ENCODE measurements at places on chromosomes 11 and 22.
A peak's percentile ranks its signal among the peaks of the same experiment; 100 is the strongest.

- no peak for DNase-seq
Measured at GRCh38 chr11:132587716-132588115, 944.6 kb downstream of the OPCML start.

GRCh38 chr11:7520011-7520942 is 6.5 kb downstream of the PPFIBP2 start:
- DNase-seq: no peak

- DNase-seq: no peak
Measured at GRCh38 chr22:19974268-19974861, 32.7 kb upstream of the TXNRD2 start.

- DNase-seq: no peak
Measured at GRCh38 chr11:16204261-16204660, 152.1 kb downstream of the SOX6 start.

- no peak for DNase-seq
Measured at GRCh38 chr22:37088108-37088605, 21.4 kb downstream of the TMPRSS6 start.

DNA sequence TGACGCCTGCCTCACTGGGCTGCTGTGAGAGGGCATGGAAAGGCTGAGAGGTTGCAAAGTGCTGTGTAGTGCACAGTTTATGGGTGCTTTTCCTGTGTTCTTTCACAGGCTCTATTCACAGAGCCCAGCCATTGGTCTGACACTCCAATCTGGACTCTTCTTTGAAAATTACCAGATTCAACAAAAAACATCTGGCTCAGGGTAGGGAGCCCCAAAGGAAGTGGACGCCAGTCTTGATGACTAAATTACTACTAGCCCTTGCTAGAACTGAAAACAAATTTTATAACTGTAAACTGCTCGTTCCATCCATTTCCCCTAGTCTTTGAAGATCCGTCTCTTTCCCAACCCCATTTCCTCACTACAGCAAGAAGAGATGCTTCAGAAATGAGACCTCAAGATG is 178.6 kb downstream of the TENM4 start:
- DNase-seq: no peak

DNA sequence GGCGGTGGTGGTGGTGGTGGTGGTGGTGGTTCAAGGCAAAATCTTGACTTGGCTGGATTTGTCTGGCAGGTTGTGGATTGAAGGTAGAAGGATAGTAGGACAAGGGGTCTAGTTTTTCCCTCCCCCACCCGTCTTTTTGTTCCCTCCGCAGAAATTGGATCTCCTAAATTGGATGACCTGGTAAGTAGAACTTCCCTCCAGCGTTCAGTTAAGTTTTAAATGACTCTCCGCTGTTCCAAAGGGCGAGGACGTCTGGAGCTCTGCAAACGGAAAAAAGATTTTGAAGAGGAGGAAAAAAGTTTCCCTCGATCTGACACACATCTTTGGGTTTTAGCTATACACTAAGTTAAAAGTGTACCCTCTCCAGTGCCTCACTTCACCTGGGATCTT is 422 bp upstream of the LGR4 start:
- DNase-seq: no peak

- DNase-seq: no peak
Measured at GRCh38 chr11:122353561-122353960, 237.5 kb upstream of the BLID start.

DNA sequence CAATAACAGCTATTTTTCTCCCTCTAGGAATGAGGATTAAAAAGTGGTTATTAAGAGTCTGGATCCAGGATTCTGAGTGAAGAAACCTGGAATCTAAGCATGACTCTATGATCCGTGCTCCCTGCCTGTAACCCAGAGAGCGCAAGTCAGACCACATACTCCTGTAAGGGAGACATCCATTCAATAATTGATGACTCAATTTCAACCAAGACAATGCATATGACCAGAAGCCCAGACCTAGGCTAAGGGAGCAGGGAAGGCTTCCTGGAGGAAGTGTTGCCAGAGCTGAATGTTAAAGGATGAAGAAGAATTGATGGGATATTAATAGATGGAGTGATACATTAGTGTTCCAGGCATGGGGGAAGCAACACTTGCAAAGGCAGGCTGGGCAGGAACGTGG is 13.8 kb upstream of the PAMR1 start:
- no peak for DNase-seq

GRCh38 chr22:44340271-44341239 is 27.8 kb upstream of the SHISAL1 start:
- DNase-seq: no peak

DNA sequence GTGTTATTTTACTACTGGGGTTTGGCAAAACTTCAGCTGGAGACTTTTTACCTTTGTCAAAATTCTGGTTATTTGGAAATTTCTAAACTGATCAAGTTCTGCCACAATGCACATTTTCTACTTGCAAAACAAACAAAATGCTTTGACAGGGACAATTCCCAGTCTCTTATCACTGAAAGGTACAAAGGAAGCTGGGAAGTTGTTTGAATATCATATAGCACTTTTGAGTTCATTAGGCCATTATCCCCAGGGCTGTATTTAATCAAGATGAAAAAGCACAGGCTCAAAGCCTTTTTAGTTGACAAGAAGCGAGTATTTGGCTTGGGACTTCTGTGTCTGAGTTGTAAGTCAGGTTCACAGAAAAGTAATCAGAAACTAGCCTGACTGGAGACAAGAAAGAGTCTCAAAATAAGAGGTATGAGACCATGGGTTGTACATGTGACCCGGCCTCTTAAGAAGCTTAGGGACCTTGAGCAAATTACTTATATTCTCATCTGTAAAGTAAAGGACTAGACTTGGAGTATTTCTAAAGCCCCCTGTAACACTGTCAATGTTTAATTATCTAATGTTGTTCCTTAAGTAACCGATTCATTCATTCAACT is 2.9 kb upstream of the HORMAD2 start:
- no peak for DNase-seq

- DNase-seq: no peak
Measured at GRCh38 chr22:47016631-47017030, 254.2 kb downstream of the TBC1D22A start.

GRCh38 chr11:78099666-78100065 is 20.0 kb upstream of the NDUFC2 start:
- DNase-seq: no peak

DNA sequence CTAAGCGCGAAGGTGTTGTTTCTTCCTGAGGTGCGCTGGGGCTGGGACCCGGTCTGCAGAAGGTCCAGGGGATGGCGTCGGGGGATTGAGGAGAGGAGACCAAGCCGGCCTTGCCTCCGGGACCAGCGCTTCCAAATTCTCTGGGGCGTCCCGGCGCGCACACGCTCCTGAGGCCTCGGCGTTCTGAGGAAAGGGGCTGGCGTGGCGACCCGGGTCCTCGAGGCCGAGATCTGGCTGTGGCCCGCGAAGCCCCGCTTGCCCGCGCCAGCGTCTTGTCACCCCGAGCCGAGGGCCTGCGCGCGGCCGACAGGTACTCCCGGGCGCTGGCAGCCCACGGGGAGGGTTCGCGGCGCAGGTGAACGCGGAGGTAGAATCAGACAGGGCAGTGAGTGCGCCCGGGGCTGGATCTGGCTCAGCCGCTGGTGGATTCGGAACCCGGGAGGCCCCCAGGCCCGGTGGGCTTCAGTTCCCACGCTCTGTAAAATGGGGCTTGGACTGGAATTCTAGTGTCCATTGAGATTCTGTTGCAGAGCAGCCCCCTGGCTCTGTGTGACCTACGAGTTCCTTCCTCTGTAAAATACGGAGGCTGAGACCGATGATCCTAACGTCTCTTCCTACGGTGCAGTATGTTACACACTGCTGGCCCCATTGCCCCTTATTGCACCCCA is 14.7 kb downstream of the SSH3 start:
- DNase-seq: no peak

- peak; percentile 32 for DNase-seq
Measured at GRCh38 chr11:47399860-47400767, 8.3 kb upstream of the SLC39A13 start.

DNA sequence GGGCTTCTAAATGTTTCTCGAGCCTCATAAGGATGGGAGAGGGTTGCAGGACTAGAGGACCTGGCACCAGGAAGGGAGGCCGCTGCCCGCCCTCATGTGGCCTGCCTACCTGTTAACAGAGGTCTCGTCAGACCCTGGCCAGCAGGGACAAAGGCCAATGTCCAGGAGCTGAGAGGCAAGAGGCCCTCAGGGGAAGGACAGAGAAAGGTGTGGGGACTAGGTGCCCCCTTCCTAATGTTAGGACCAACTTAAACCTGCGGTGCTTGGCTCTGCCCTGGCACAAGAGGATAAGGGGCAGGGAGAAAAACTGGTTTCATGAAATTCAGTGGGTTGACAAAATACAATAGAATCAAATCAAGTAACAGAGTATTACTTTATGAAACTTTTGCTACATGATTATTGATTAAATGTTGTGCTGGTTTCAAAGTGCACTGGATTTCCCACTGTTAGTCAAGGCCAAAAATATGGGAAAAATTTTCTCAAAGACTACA is 20.0 kb upstream of the SYT12 start:
- DNase-seq: no peak

GRCh38 chr11:57410287-57410686 is 16.6 kb downstream of the SLC43A3 start:
- no peak for DNase-seq

DNA sequence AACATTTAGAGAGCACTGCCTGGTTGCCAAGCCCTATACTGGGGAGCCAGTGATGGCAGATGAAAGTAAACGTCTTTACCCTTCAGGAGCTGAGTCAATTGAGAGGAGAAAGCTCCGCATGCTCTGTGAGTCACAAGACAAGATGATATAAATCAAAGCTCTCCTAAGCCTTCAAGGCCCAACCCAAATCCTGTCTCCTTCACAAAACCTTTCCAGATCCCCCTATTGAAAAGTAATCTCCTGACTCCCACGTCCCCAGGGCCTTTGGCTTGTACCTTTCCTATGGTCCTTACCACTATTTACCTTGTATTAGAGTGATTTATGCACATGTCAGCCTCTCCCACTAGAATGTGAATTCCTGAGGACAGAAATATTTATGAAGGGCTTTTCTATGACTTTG is 230.1 kb upstream of the TENM4 start:
- no peak for DNase-seq

DNA sequence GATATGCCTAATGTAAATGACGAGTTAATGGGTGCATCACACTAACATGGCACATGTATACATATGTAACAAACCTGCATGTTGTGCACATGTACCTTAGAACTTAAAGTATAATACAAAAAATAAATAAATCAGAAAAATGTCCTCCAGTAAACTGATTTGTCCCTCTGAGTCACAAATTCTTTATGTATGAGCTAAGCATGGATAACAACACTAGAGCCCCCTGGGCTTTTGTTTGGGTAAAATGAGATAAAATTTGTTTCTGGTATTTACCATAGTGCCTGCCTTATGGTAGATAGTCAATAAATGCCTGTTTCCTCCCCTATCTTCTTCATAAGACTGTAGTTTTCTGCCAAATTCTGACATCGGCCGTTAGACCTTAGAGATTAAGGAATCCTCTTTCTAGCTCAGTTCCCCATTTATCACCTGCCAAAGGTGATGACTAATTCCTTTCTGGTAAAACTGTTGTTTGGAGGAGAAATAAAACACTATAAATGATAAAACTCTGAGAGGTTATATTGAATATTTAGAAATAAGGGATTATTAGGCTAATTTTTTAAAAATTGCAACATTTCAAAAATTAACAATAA is 43.6 kb upstream of the LUZP2 start:
- DNase-seq: no peak

GRCh38 chr11:74682731-74683278 is 48.4 kb downstream of the CHRDL2 start:
- DNase-seq: no peak

DNA sequence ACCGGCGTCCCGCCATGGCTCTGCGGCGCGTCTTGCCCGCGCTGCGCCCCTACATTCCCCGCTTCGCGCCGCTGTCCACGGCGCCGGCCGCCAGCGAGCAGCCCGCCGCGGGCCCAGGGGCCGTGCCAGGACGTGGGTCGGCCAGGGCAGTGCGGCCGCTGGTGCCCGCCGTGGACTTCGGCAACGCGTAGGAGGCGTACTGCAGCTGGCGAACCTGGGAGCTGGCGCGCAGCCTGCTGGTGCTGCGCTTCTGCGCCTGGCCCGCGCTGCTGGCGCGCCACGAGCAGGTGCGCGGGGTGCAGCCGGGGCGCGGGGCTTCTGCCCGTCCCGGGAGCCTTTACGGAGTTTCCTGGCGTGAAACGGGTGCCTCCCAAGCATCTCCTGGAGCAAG is 20.1 kb downstream of the DGCR6L start:
- no peak for DNase-seq

DNA sequence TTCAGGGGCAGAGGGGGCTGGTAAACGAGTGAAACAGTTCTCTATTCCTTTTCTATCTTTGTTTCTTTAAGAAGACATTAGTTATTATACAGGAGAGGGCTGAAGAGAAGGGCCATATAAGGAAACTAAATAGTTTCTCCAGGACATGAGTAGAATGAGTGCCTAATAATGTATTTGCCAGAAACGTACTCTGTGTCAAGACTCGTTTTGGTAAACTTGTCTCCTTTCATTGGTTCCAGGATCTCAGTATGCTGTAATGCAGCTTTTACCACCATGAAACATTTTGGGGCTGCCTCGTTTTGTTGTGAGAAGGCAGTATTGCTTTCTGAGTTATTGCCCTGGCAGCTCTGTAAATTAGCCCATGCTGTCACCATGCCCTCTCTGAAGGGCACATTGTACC is 51.7 kb downstream of the POLD3 start:
- DNase-seq: no peak

DNA sequence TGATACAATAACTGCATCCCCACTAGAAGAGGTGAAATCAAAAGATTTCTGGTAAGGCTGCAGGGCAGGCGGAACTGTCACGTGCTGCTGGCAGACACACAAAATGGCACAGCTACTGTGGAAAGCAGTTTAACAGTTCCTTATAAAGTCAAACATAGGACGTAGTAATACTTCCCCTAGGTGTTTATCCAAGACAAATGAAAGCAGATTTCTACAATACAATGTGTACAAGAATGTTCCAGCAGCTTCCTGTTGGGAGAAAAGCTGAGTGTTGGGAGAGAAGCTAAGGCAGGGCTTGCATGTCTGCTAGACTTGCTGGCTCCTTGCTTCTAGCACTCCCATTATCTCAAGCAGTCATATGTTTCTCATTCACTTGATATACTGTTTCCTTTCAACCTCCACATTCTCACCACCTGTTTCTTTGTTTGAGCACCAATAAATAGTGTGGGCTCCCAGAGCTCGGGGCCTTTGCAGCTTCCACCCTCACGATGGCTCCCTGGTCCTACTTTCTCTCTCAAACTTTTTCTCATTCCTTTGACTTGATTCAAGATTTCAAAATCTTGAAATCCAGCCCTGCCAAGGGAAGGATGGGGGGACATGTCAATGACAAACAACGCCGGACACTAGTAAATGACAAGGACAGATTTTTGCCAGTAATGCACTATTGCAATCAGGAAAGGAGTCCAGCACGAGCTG is 21.2 kb upstream of the IL17RA start:
- no peak for DNase-seq

DNA sequence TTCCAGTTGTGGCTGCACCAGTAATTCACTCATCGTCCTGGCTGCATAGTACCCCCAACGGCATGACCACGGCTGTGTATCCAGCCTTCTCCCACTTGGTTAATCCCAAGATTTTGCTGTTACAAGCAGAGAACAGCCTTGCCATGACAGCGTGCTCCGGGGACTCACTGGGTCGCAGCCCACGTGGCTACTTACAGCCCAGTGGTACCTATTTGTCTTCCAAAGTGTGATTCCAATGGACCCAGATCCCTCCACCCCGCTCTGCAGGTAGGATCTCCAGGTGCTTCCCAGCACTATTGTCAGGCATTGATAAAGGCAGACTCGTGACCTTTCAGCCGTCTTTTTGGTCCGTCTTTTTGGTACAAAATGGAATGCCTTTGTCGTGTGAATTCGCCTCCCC is 119.0 kb upstream of the FGF3 start:
- DNase-seq: no peak
